ENCODE measurements at places on chromosomes 12 and 14.

DNA sequence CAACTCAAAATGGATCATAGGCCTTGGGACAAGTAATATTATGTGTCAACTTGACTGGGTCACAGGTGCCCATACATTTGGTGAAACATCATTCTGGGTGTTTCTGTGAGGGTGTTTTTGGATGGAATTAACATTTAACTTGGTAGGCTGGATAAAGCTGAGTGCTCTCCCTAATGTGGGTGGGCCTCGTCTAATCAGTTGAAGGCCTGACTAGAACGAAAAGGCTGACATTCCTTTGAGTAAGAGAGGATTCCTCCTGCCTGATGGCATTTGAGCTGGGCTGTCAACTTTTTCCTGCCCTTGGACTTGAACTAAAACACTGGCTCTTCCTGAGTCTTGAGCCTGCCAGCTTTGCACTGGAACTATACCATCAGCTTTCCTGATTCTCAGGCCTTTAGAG is 93.4 kb upstream of the ESRRB start:
- no peak for DNase-seq

DNA sequence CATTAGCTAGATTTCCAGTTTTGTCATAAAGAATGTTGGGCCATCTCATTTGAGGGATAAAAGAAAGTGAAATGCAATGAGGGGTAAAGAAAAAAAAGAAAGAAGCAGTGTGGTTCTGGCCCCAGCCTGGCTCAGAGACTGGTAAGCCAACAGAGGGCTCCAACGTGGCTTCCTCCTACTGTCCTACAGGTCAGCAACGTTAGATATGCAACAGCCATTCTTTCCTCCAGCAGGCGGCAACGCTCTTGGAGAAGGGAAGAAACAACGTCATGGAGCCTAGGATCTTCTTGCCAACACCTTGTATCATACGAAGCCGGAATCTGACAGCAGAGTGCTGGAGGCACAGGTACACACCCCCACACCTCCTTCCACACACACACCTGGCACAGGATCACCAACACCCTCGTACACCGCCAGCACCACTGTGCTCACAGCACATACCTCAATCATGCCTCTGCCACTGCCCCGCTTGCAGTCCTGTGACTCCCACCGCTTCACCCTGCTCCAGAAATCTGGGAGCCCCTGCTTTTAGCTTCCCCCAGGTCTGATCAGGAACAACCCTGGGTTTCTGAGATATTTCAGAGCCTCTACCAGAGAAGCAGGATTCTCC is 102.8 kb downstream of the RPAP3 start:
- no peak for DNase-seq

DNA sequence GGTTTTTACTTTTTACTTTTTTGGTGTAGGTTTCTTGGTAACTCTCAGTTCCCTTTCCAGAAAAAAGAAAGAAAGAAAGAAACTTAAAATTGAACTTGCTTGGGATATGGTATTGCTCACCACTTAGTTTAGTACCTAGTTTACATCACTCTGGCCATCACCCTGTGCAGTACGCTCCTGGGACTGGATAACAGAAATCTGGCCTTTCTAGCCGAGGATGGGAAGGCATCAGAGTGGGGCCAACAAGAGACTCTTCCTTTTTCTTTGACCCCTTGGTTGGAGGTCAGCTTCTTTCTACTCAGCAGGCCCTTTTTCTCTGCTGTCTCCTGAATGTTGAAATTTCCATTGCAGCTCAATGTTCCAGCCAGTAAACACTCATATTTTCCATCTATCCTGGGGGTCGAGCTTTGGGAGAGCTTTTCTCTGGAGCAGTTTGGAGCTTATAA is 156.6 kb downstream of the TGFB3 start:
- no peak for DNase-seq

- DNase-seq, result peak; percentile 27
Measured at GRCh38 chr12:56931474-56931978, 2.7 kb downstream of the SDR9C7 start.

- no peak for DNase-seq
Measured at GRCh38 chr14:102899516-102899900, 23.0 kb upstream of the AMN start.

DNA sequence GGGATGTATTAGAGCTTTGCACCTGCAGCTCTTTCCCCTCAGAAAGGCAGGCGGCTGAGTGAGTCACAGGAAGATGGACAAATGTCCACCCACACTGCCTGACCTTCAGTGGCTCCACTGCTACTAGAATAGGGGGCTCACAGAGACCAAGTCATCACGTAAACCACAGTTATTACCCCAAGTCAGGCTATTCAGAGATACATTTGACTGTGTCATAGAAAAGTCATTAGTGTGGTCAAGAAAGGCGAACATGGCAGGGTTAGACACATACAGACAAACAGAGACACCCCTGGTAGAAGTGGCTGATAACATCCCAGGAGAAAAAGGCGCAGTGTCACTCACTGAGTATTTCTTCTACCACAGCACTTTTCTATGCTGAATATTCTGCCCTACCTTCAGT is 36.0 kb downstream of the GCH1 start:
- no peak for DNase-seq

- DNase-seq, result no peak
Measured at GRCh38 chr14:43165651-43166050, 1341.4 kb downstream of the FSCB start.

GRCh38 chr14:55348766-55349453 is 62.7 kb downstream of the ATG14 start:
- DNase-seq, result no peak

- no peak for DNase-seq
Measured at GRCh38 chr14:58138031-58138713, 13.8 kb downstream of the ARMH4 start.

DNA sequence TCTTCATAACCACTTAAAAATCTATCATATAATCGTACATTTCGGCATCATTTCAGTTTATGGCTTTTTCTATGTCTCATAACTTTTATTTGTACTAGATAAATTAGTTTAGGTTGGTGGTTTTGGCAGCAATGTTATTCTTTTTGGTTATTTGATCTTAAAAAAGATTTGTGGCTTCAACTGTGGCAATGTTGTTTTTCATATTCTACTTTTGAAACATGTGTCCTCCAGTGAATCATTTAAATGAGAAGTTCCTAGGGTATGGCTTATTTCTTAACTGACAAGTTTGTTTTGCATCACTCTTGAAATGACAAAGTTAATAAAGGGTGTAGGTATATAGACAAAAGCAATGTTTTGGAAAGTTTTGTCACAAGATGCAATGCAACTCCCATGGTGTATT is 11.1 kb upstream of the KITLG start:
- no peak for DNase-seq

- DNase-seq, result no peak
Measured at GRCh38 chr14:65159281-65160062, 57.2 kb upstream of the MAX start.

DNA sequence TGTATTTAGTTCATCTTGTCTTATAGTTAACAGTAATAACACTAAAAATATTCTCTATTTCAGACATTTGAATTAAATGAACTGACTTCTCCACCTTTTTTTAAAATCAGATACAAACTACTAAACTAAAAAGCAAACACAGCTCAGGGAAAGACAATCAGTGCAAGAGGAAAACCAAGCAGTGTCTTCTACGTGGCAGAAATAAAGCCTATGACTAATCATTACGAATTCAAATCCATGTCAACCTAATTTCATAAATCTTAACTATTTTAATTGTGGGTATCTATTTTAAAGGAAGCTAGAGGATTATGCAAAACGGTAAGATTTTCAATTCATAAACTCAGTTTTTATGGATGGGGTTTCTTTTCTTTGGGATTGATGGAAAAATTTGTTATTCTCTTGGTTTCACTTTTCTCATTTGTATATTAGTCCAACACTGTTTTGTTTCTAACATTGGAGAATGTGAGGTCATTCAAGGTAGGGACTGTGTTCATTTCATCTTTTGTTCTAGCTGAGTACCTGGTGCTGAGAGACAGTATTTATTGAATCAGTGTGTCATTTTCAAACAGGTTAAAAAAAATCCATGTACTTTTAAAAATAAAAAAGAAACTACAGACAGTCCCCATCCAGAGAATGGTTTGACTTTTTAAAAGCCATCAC is 12.8 kb upstream of the PALS1 start:
- no peak for DNase-seq

DNA sequence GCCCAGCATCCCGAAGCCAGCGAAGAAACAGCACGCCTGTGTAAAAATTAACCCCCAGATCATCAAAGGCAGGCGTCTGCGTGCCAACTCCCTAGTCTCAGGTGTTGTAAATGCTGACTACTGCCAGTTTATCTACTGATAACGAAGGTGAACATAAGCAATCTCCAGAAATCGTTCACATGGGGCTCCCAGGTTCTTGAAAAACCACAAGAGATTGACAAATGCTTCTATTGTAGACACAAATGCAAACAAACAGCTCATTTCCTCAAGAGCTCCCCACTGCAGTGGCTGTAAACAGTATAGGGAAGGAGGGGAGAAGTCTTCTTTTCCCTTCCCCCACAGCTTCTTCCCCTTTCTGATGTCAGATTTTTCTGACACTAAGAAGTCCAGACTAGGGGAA is 5.3 kb upstream of the PLEKHG3 start:
- no peak for DNase-seq

DNA sequence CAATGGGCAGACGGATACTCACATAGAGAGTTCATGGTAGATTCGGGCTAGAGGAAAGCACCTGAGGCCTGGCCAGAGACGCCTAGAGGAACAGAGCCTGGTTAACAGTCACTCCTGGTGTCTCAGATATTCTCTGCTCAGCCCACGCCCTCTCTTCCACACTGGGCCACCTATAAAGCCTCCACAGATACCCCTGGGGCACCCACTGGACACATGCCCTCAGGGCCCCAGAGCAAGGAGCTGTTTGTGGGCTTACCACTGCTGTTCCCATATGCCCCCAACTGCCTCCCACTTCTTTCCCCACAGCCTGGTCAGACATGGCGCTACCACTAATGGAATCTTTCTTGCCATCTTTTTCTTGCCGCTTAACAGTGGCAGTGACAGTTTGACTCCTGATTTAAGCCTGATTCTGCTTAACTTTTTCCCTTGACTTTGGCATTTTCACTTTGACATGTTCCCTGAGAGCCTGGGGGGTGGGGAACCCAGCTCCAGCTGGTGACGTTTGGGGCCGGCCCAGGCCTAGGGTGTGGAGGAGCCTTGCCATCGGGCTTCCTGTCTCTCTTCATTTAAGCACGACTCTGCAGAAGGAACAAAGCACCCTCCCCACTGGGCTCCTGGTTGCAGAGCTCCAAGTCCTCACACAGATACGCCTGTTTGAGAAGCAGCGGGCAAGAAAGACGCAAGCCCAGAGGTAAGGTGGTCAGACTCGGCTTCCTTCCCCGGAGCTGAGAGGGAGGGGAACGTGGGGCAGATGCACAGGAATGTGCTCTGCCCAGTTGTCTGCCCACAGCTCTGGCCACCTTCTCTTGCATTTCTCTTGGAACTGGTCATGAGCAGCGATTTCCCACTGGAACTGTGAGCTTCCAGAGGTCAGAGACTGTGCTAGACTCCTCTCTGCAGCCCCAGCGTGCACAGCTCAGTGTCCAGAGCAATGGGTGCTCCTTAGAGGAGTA is at the start of gene CD4:
Gene CD4, plus strand, starts transcription at position 557 of the 953 bp plus-strand sequence. CDS start 10,611 bp downstream, outside the sequence.
- no peak for DNase-seq

DNA sequence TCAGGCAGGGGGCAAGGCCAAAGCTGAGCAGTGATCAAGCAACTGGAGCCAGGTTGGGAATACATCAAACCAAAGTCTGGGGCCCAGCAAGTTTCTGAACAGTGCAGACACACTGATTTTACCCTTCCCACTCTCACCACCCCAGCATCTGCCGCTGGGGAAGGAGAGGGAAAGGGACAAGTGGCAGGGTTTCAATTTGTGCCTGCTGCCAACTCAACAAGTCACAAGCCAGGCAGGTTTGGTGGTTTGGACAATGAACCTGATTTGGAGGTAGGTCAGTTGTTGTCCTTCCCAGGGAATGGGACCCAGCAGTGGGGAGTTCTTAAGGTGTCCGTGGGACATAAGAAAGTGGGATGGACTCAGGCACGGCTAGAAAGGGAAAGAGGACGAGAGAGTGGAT is 151.9 kb upstream of the NOS1 start:
- no peak for DNase-seq

- no peak for DNase-seq
Measured at GRCh38 chr12:10243818-10244520, 31.3 kb downstream of the GABARAPL1 start.

GRCh38 chr12:127943481-127944210 is 323.3 kb upstream of the TMEM132C start:
- no peak for DNase-seq

GRCh38 chr12:12086362-12086761 is 15.6 kb downstream of the BCL2L14 start:
- DNase-seq, result no peak

DNA sequence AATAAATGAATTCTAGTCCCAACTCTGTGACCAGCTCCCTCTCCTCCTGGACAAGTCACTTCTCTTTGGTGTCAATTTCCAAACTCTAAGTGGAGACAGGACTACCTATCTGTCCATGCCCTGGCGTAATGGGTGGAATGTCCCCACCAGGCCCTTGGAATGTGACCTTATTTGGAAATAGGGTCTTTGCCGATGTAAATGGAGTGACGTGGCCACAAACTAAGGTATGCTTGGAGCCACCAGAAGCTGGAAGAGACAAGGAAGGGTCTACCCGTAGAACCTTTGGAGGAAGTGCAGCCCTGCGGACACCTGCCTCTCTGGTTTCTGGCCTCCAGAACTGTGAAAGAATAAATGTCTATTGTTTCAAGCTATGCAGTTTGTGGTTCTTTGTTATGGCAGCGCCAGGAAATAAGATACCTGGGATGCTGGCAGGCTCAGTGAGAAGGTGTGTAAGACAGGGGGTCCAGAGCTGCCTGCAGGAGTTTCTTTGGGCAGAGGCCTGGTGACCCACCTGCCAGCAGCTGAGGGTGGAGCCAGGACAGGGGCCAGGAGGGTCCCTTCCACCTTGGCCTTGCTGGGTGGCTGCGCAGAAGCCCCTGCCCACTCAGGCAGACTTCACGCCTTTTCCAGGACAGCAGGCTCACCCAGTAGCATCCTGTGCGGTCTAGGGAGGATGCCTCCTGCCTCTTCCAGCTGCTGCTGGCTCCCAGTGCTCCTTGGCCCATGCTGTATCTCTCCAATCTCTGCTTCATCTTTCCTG is 45.8 kb downstream of the ARL6IP4 start:
- DNase-seq, result no peak

GRCh38 chr14:84965279-84965678 is 564.7 kb upstream of the FLRT2 start:
- DNase-seq, result no peak

DNA sequence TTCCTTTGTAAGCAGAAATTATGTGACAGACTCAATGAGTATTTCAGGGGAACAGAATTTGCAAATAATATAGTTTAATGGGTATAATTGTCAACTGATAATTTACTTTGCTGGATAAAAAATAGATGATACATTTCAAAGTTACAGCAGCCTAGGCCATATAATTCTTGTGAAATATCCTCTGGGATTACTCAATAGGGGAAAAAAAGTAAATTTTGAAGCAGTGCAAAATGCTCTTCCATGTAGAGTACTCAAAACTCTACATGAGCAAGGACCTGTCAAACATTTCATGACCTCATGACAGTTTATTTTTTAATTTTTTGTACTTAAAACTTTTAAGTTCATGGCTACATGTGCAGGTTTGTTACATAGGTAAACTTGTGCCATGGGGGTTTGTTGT is 163.3 kb downstream of the DACT1 start:
- DNase-seq, result no peak
